Astrocyte of the spinal cord (primary cell): ENCODE measurements at places on chromosomes 11 and 22.

DNA sequence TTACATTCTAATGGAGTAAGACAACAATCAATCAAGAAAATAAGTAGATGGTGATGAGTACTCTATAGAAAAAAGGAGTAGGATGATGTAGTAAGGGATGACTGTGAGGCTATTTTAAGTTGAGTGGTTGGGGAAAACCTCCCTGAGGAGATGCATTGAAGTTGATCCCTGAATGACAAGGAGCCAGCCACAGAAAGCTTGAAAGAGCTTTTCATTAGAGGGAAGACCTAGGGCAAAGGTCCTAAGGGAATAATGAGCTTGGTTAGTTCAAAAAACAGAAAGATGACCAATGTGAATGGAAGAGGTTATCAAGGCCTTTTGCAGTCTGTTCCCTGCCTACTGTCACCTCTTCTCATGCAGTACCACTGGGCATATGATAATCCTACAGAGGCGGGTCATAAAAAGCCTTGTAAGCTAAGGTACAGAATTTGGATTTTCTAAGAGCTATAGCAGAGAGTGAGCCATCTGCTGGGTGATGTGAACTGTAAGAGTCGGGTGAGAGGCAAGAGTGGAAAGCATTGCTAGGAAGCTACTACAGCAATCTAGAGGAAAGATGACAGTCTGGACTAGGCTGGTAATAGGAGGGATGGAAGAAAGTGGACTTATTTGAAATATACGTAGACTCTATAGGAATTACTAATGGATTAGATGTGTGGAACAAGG, 3.1 kb downstream of the PPP2R1B start:
- DNase-seq = peak; percentile 25

GRCh38 chr22:30337461-30337778, 10.7 kb upstream of the TBC1D10A start:
- no peak for DNase-seq

DNA sequence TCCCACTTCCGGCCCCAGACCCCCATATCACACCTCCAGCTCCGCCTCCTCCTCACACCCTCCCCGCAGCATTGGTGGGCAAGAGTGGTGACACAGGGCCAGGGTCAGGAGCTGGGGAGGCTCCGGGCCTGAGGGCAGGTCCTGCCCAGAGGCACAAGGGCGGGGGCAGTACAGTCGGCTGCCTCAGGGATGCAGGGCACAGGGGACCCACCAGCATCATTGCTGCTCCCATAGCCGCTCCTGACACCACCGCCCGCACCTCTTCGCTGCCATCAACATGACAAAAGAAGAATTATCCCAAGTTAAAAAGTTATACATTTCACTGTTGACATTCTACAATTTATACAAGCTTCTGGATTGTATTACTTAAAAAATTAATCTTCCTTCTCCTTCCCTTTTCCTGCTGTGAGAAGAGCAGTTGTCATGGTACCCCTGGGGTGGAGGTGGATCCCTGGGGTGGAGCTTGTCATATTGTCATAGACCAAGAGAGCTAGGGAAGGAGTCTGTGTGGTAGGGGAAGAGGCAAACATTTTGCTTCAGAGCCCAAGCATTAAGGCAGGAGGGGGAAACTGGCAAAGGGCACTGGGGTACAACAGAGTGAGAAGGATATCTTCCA, 4.1 kb downstream of the SBF2 start:
- DNase-seq = no peak

DNA sequence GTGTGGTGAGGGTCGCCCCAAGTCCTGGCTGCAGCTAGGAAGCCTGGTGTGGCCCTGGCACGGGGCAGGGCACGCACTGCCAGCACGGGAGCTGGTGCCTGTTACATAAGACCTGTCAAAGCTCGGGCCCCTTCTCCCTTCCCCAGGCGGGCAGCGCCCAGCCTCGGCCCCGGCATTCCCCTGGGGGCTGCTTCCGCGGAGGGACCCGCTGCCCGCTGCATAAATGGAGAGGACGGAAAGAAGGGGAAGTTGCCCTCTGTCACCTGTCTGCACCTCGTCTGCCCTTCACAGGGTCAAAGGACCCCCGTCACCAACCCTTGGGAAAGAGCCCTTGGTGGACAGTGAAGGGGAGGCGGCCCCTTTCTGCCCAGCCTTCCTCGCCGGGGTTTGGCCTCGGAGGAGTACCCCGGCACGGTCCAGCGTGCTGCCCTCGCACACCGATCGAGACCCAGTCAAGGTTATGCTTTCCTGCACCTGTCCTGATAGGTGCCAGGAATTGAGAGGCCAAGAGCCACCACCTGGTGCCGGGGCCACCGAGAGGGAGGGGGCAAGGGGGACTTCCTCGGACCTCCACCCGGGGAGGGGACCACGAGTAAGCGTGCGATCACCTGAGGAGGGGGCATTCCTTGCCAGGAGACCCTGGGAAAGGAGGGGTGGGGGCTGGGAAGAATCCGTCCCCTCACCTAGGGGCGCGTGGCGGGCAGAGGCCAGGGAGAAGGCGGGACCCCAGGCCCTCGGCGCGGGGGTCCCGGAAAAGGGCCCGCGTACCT, 16.8 kb upstream of the MFRP start:
- DNase-seq = no peak

GRCh38 chr22:20777420-20778177, 3.7 kb downstream of the SERPIND1 start:
- DNase-seq = peak; percentile 48
